ENCODE measurements at places on chromosomes 16 and 17.
A peak's percentile ranks its signal among the peaks of the same experiment; 100 is the strongest.

GRCh38 chr16:27969574-27969973, 93.9 kb downstream of the GSG1L start:
- no peaks in the 10 kb centered on the region for H3K36me3 ChIP-seq
- H3K4me3 ChIP-seq: no peak overlapping the region
- no peak for DNase-seq

DNA sequence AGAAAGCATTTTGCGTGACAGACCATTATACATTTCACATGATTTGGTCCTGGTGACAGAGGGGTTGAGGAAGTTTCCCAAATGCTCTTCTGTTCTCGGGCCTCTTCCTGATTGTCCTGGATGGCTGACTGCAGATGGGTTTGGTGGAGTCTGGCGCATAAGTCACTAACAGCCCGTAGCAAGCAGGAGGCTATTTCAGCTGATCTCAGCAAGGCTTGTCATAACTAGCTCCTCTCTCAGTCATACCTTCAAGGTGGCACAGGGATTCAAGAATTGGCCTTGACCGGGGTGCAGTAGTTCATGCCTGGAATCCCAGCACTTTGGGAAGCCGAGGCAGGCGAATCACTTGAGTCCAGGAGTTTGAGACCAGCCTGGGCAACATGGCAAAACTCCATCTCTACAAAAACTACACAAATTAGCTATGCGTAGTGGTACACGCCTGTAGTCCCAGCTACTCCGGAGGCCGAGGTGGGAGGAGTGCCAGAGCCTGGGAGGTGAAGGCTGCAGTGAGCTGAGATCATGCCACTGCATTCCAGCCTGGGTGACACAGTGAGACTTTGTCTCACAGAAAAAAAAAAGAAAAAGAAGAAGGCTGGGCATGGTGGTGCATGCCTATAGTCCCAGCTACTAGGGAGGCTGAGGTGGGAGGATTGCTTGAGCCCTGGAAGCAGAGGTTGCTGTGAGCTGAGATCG, 68.9 kb upstream of the HAS3 start:
- no peak overlapping the region for H3K27ac ChIP-seq
- H3K4me1 ChIP-seq: no peaks in the 10 kb centered on the region
- H3K36me3 ChIP-seq: peaks cover 10% of the 10 kb centered on the region
- DNase-seq: no peak
- no peaks in the 10 kb centered on the region for H3K27me3 ChIP-seq
- no peak overlapping the region for H3K4me3 ChIP-seq

GRCh38 chr16:83803811-83804210, 4.0 kb upstream of the HSBP1 start:
- H3K27me3 ChIP-seq: peaks cover 9% of the 10 kb centered on the region
- no peak for DNase-seq
- no peak overlapping the region for H3K27ac ChIP-seq
- peaks cover 14% of the 10 kb centered on the region for H3K4me1 ChIP-seq
- peaks cover 9% of the 10 kb centered on the region for H3K36me3 ChIP-seq

- H3K27me3 ChIP-seq: peaks cover 11% of the 10 kb centered on the region
- H3K4me1 ChIP-seq: peaks cover 7% of the 10 kb centered on the region
- H3K4me3 ChIP-seq: no peak overlapping the region
- no peak for DNase-seq
- no peaks in the 10 kb centered on the region for H3K36me3 ChIP-seq
Measured at GRCh38 chr17:1304962-1305563, 25.6 kb downstream of the TRARG1 start.

DNA sequence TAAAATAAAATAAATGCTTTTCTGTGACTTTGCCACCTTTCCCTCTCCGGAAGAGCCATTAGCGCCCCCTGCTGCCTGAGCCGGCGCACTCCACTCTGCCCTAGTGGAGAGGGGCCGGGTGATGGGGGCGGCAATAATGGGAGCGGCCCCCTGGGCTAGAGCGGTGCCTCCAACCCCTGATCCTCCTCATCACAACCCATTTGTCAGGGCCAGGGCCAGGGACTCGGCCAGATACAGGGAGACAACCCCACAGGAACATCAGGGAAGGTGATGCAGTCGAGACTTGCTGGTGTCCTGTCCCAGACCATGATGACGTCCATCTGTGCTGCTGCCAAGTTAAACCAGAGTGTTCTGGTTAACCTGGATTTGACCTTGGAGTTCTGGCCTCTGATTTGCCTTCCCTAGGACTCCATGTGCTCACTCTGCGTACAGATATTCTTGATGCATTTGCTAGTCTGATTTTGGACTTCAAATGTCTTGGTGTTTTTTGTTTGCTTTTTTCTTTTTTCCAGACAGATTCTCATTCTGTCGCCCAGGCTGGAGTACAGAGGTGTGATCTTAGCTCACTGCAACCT, 46.1 kb upstream of the BPTF start:
- H3K4me3 ChIP-seq: no peak overlapping the region
- H3K36me3 ChIP-seq: no peaks in the 10 kb centered on the region
- H3K27me3 ChIP-seq: peaks cover 2% of the 10 kb centered on the region
- no peak overlapping the region for H3K27ac ChIP-seq
- H3K4me1 ChIP-seq: no peaks in the 10 kb centered on the region

GRCh38 chr17:40303009-40303657, 5.8 kb upstream of the RARA start:
- H3K36me3 ChIP-seq: peaks cover 50% of the 10 kb centered on the region
- no peak overlapping the region for H3K4me3 ChIP-seq
- H3K27me3 ChIP-seq: no peaks in the 10 kb centered on the region
- peaks cover 18% of the 10 kb centered on the region for H3K4me1 ChIP-seq
- no peak overlapping the region for H3K27ac ChIP-seq
- DNase-seq: peak; percentile 63

GRCh38 chr17:77458202-77459017, 317.6 kb downstream of the SEC14L1 start:
- H3K27me3 ChIP-seq: no peaks in the 10 kb centered on the region
- peaks cover 79% of the 10 kb centered on the region for H3K4me1 ChIP-seq
- DNase-seq: peak; percentile 67
- H3K27ac ChIP-seq: peak overlapping the region; percentile 93
- H3K4me3 ChIP-seq: peak overlapping the region; percentile 85
- H3K36me3 ChIP-seq: peaks cover 81% of the 10 kb centered on the region

- H3K4me1 ChIP-seq: no peaks in the 10 kb centered on the region
- no peak overlapping the region for H3K4me3 ChIP-seq
- H3K27ac ChIP-seq: no peak overlapping the region
Measured at GRCh38 chr16:86534779-86535615, 20.0 kb downstream of the MTHFSD start.

- no peak overlapping the region for H3K4me3 ChIP-seq
- peaks cover 27% of the 10 kb centered on the region for H3K36me3 ChIP-seq
- peaks cover 81% of the 10 kb centered on the region for H3K4me1 ChIP-seq
- H3K27me3 ChIP-seq: no peaks in the 10 kb centered on the region
- H3K27ac ChIP-seq: peak overlapping the region; percentile 68
Measured at GRCh38 chr17:67438667-67439066, 61.6 kb downstream of the PITPNC1 start.

- H3K36me3 ChIP-seq: peaks cover 43% of the 10 kb centered on the region
- DNase-seq: peak; percentile 35
- H3K27ac ChIP-seq: peak overlapping the region; percentile 80
- H3K4me3 ChIP-seq: peak overlapping the region; percentile 86
- peaks cover 32% of the 10 kb centered on the region for H3K4me1 ChIP-seq
Measured at GRCh38 chr17:75776386-75777295, 8.0 kb upstream of the UNK start.

GRCh38 chr17:1714427-1714979, 4.3 kb upstream of the TLCD2 start:
- no peak for DNase-seq
- peaks cover 11% of the 10 kb centered on the region for H3K36me3 ChIP-seq
- peak overlapping the region; percentile 95 for H3K4me3 ChIP-seq
- peaks cover 15% of the 10 kb centered on the region for H3K27me3 ChIP-seq

- no peak overlapping the region for H3K27ac ChIP-seq
Measured at GRCh38 chr17:7068268-7068667, 11.8 kb downstream of the CLEC10A start.

DNA sequence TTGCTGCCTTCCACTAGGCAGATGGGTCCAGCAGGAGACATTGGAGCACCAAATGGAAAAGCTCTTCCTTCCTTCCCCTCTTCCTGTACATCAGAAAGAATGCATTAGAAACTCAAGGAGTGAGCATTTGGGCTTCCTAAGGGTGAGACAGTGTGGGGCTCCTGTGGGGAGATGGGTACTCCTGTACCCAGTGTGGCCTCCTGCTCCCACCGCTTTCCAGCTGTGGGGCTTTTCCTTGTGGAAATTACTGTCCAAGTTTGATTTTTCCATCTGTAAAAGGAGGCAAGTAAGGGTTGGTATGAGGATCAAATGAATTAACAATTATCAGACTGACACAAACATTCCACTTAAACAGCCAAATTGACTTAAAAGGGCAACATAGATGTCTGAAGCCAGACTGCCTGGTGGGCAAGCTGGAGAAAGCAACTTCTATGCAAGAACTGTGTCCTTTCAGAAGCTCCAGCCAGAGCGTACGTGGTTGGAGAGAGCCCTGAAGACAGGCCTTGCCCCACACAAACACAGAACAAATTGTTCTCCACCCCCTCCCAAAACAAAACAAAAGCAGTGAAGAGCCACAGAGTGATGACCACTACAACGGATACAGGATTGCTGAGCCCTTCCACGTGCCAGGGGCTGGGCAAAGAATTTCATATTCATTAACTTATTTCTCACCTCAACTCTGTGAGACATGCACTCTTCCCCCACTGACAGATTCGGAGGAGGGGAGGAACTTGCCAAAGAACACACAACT, 23.1 kb upstream of the ALDH3A1 start:
- peaks cover 9% of the 10 kb centered on the region for H3K36me3 ChIP-seq
- H3K27me3 ChIP-seq: no peaks in the 10 kb centered on the region
- DNase-seq: no peak
- peaks cover 17% of the 10 kb centered on the region for H3K4me1 ChIP-seq

- no peak for DNase-seq
- H3K27ac ChIP-seq: no peak overlapping the region
- H3K4me3 ChIP-seq: no peak overlapping the region
- peaks cover 21% of the 10 kb centered on the region for H3K4me1 ChIP-seq
- H3K27me3 ChIP-seq: peaks cover 5% of the 10 kb centered on the region
- H3K36me3 ChIP-seq: no peaks in the 10 kb centered on the region
Measured at GRCh38 chr17:69064001-69064400, 3.3 kb upstream of the ABCA9 start.

DNA sequence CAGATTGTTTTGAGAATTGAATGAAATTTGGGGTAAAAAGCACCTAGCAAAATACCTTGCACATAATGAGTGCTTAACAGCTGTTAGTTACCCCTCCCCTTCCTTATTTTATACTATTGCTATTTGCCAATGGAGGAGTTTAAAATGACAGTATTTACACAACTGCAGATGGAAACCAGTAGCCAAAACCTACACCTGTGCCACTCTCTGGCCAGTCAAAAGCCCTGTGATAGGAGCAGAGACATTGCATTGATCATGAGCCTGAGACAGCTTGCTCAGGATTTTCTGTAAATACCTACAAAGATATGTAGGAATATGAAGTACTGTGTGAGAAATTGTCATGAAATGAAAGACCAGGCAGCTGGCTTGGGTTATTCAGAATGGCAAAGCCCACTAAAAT, 115.3 kb upstream of the HLF start:
- no peaks in the 10 kb centered on the region for H3K4me1 ChIP-seq
- no peaks in the 10 kb centered on the region for H3K36me3 ChIP-seq

GRCh38 chr17:74408262-74408661, 23.6 kb upstream of the GPRC5C start:
- peaks cover 3% of the 10 kb centered on the region for H3K27me3 ChIP-seq
- no peak overlapping the region for H3K4me3 ChIP-seq
- peaks cover 11% of the 10 kb centered on the region for H3K4me1 ChIP-seq
- no peak for DNase-seq
- H3K27ac ChIP-seq: no peak overlapping the region

GRCh38 chr17:42225646-42226045, 31.4 kb upstream of the GHDC start:
- no peak overlapping the region for H3K4me3 ChIP-seq
- H3K27me3 ChIP-seq: no peaks in the 10 kb centered on the region
- H3K27ac ChIP-seq: no peak overlapping the region
- peaks cover 10% of the 10 kb centered on the region for H3K4me1 ChIP-seq
- H3K36me3 ChIP-seq: peaks cover 36% of the 10 kb centered on the region
- no peak for DNase-seq

- no peak overlapping the region for H3K4me3 ChIP-seq
- H3K27ac ChIP-seq: no peak overlapping the region
- peaks cover 53% of the 10 kb centered on the region for H3K36me3 ChIP-seq
- peaks cover 62% of the 10 kb centered on the region for H3K4me1 ChIP-seq
- H3K27me3 ChIP-seq: no peaks in the 10 kb centered on the region
Measured at GRCh38 chr16:27264151-27264550, 4.4 kb downstream of the NSMCE1 start.

DNA sequence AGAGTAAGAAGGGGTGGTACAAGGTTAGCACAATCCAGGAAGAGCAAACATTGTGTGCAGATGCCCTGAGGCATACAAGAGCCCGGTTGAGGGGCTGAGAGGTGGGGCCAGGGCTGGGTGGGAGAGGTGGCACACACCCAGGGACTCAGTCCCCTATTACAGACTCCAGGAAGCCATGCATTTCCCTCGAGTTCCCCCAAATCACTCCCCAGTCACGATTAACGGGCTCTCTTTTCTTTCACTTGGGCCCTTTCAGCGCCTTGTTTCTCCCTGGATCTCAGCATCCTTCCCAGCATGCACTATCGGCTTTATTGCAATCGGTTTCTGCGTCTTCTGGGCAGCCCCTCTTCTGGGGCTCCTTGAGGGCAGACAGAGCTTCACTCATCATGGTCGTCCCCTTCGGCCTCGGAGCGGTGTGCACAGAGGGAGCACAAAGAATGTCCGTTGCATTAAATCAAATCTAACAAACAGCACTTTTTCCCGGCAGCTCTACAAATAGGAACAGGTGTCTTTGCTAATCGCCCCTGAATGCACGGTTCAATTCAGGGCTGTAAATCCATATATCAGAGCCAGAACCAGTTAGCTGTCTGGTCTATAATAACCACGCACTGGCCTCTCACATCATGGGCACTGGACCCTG, 184.6 kb upstream of the HSBP1 start:
- H3K27ac ChIP-seq: no peak overlapping the region
- H3K4me1 ChIP-seq: no peaks in the 10 kb centered on the region
- no peaks in the 10 kb centered on the region for H3K36me3 ChIP-seq
- DNase-seq: no peak
- no peaks in the 10 kb centered on the region for H3K27me3 ChIP-seq

DNA sequence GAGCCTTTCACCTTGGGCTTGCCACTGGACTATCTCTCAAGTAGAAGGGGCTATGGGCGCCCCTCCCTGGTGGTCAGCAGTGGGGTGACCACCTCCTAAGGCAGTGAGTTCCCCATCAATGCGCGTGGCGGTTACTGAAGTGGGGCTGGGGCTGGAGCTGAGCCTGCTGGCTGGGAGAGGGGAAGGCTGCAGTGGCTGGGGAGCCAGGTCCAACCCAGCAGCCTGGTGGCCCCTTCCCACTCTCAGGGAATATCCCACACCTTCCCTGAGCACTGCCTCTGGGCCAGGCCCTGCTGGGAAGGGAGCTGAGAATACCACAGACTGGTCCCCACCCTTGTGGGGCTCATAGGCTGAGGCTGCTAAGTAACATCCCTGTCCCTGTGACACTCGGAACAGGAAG, 19.8 kb upstream of the MPRIP start:
- no peaks in the 10 kb centered on the region for H3K27me3 ChIP-seq
- H3K36me3 ChIP-seq: no peaks in the 10 kb centered on the region
- peaks cover 10% of the 10 kb centered on the region for H3K4me1 ChIP-seq
- no peak overlapping the region for H3K27ac ChIP-seq
- DNase-seq: no peak
